Activated CD8-positive, alpha-beta memory T cell treated with anti-CD3 and anti-CD28 coated beads, Interleukin-2, amount 50 U/mL, for 4 hours (primary cell): ENCODE measurements at places on chromosomes 3 and 15.

DNA sequence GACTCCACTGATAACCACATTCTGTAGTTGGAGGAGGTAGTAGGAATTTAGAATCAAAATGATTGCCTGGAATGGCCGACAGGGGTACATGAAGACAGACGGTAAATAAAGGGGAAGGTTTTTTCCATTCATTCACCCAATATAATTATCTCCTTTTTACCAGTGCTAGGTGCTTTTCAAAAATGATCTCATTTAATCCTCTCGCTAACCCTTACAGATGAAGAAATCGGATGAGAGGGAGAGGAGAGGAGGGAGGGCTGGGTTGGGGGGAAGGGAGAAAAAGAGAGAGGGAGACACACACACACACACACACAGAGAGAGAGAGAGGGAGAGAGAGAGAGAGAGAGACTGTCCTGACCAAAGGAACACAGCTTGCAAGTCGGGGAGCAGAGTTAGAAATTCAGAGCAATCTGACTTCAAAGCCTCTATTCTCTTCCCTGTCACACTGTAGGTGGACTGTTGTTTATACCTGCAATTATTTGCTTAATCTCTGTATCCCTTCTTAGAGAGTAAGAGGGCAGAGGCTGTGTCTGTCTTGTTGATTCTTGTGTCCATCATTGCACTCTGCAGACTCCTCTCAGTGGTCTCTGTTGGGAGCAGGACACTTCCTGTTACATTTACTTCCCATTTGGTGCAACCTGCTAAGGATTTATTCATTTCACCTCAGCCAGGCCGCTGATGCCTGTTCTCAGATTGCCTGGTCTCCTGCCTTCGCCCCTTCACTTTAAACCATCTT lies 18.7 kb upstream of the PAQR9 start:
- no peak for DNase-seq

- no peak for DNase-seq
Measured at GRCh38 chr3:136658946-136659682, 93.1 kb downstream of the STAG1 start.

DNA sequence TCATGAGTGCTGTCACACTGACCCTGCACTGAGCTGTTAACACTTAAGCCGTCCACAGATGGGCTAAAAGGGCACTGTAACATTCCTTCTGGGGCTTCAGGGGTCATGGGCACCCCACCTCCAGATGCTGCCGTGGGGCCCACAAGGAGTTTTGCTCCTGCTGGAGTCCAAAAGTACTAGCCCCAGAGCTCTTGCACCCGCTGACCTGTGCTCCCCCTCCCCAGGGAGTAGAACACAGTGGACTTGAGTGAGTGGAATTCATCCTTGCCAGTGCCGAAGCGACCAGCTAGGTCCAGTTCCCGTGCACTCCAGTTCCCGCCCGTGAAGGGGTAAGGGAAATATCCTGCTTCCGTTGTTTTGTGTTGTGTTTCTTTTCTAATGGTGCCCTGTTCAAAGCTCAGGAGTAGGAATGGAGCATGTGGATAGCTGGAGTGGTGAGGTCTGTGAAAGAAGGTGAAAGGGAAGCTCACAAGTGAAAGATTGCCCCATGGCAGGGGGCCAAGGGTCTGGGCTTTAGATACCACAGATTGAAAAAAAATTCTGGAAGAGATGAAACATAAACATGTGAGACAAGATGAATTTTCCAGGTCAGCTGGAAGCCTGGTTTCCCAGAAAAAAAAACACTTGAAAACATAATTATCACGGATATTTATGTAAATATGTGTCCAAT lies 36.6 kb downstream of the SLCO2A1 start:
- no peak for DNase-seq

DNA sequence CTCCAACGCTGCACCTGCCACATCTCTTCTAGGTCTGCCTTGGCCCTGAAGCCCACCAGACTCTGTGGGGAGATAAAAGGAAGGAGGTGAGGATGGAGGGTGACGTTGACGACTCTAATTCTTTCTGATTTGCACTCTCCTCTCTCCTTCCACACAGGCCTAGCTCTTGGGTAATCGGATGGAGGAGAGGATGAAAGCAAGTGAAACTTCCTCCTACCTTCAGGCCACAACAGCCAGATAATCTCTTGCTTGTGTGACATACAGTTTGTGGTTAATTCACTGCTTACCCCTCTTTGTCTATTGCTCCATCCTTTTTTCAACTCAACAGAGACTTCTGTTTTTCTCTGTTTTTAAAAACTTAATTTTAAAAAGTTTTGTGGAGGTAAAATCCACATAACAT lies 208.1 kb downstream of the SV2B start:
- DNase-seq, result no peak

DNA sequence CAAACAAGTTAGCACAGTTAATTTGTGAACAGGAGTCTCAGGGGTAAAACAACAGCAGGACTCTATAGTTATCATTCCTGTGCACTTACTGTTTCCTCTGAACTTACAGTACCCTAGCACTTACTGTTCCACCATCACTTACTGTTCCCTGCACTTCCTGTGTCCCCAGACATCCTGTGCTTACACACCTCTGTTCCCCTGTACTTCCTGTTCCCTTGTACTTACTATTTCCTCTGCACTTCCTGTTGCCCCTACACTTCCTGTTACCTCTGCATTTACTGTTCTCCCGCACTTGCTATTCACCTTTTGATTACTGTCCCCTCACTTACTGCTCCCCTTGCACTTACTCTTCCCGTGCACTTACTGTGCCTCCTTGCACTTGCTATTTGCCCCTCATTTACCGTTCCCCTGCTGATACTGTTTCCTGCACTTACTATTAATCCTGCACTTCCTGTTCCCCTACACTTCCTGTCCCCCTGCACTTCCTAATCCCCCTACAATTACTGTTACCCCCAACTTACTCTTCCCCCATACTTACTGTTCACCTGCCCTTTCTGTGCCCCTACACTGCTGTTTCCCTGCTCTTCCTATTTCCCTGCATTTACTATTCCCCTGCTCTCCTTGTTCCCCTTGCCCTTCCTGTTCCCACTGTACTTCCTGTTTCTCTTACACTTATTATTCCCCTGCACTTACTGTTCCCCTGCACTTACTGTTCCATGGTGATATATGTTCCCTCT lies 30.3 kb downstream of the TPRA1 start:
- no peak for DNase-seq
